ENCODE measurements at places on chromosomes 11 and 22.

- DNase-seq, result no peak
Measured at GRCh38 chr22:35334004-35334403, 34.3 kb downstream of the TOM1 start.

DNA sequence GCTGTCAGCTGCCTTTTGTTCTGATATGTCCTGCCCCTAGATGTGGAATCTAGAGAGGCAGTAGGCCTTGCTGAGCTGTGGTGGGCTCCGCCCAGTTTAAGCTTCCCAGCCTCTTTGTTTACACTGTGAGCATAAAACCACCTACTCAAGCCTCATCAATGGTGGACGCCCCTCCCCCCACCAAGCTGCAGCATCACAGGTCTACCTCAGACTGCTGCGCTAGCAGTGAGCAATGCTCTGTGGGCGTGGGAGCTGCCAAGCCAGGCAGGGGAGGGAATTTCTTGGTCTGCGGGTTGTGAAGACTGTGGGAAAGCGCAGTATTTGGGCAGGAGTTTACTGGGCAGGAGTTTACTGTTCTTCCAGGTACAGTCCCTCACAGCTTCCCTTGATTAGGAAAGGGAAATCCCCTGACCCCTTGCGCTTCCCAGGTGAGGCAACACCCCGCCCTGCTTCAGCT is 98.5 kb downstream of the SMCO4 start:
- peak; percentile 63 for DNase-seq

DNA sequence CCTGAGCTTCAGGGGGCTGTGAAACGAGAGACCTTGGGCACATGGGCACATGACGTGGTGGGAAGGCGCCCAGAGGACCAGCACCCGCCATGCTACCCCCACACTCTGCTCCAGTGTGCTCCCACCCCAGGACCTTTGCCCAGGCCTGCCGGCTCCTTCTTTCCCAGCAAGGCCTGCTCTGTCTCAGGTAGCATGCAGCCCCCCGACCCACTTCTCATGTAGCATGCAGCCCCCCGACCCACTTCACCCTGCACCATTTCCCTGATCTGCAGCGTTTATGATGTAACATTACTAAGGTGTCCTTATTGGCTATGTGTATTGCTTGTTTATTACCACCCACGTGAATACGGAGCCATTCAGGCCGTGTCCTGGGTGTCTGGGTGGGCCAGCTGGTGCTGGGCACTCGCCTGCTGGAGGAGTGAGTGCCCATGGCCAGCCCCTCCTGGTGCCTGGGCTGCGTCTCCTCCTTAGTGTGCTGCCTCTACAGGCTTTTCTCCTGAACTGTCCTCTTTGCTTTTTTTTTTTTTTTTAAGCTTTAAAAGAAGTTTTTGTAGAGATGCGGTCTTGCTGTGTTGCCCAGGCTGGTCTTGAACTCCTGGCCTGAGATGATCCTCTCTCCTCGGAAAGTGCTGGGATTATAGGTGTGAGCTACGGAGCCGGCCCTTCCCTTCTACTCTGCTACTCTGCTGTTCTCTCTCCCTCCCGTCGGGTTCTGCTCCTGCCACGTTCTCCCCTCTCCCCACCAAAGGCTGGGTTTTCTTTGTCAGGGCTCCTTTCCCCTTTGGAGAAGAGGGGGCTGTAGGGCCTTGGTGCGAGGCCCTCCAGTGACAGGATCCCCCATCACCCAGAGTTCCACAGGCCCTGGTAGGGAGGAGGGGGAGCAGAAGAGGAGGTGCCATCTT is 29.4 kb downstream of the LRP5 start:
- DNase-seq, result no peak

- no peak for DNase-seq
Measured at GRCh38 chr11:112884012-112884767, 77.0 kb upstream of the NCAM1 start.

DNA sequence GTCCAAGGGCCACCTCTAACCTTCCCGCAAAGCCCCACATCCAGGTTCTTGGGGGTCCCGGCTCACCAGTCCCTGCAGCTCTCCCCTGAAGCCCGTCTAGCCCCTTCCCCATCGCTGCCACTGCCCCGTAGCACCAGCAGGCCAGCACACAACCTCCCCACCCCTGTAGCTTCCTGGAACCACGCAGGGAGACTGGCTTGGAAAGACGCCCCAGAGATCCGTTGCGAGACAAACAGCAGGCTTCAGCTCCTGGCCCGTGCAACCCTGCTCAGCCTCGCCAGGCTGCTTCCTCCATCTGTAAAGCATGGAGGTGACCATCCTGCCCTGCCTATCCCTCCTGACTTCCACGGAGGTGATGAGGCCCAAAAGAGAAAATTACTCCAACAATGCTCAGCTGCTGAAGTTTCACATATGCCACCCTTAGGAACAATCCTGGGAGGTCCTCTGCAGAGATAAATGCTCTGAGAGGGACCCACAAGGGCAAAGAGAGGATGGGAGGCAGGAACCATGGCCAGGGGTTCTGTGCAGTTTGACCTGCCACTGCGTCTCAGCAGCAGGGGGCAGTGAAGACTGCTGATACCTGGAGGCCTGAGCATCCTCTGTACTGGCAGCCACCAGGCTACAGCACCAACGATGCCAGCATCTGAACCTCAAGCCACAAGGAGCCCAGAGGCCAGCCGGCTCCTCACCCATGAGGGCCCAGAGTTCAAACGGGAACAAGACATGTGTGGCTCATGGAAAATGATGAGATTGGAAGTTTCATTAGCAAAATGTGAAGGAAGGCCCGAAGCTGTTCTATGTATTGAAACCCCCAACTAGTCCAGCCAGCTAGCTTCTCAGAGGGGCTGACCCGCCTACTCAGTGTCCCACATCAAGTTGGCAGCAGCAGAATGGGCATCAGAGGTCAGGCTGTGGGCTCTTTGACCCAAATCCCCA is 16.1 kb downstream of the DGCR2 start:
- DNase-seq, result no peak

- no peak for DNase-seq
Measured at GRCh38 chr11:35355102-35355749, 64.1 kb downstream of the SLC1A2 start.

- DNase-seq, result no peak
Measured at GRCh38 chr11:93251922-93252321, 54.1 kb upstream of the SLC36A4 start.

DNA sequence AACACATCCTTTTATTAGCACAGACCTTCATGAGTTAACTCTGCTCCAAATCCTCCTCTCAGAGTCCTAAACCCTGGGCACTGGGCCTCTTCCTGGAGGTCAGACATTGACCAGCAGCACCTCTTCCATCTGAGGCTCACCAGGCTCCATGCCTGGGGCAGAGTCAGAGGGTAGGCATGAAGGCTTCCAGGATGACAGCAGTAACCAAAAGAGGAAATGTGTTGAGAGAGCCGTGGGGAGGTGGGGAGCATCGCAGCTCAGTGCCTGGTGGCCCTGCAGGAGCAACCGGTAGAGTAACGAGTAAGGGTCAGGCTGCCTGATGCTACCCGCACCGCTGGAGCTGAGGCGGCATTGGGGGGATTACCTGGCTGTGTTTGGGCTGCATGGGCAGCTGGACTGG is 9.4 kb upstream of the NAV2 start:
- DNase-seq, result no peak

GRCh38 chr11:6365659-6366058 is 24.6 kb upstream of the SMPD1 start:
- DNase-seq, result no peak

DNA sequence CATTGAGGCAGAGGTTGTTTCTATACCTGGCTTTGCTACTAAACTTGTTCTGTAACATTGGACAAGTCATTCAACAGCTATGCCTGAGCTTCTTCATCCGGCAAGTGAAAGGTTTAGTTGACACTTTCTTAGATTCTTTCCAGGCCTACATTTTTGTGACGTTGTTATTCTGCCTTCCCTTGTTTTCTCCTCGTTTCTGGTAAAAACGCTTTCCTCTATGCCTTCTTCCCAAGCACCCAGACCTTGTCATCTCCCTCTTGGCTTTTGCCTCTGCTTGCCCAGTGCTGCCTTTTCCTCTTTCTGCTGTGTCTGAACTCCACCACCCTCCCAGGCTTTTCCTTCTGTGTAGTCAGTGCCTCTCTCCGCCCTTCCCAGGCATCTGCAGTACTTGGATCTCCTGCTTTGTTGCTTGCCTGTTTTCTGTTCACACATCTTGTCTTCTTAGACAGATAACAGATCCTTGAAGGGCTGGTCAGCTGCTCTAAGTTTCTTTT is 1.4 kb upstream of the AMOTL1 start:
- DNase-seq, result no peak

DNA sequence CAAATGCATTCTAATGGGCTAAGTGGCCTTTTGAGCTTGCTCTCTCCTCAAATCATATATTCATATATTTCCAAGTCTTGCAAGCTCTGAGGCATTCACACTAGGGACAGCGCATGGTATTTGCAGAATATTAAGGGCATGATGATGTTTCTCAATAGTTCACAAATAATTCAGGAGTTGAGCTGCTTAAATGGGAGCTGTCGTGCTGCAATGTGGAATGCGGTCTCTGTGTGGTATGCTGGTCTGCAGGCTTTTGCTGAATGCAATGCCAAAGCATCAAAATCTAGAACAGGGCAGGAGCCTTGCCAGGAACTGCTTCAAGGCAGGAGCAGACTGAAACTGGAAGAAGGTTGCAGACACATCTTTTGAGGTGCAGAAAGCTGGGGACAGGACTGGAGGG is 1060.0 kb downstream of the TBC1D22A start:
- no peak for DNase-seq

GRCh38 chr22:17217179-17217578 is 2.1 kb downstream of the ADA2 start:
- DNase-seq, result no peak

GRCh38 chr11:7167976-7168740 is 79.4 kb downstream of the RBMXL2 start:
- no peak for DNase-seq

DNA sequence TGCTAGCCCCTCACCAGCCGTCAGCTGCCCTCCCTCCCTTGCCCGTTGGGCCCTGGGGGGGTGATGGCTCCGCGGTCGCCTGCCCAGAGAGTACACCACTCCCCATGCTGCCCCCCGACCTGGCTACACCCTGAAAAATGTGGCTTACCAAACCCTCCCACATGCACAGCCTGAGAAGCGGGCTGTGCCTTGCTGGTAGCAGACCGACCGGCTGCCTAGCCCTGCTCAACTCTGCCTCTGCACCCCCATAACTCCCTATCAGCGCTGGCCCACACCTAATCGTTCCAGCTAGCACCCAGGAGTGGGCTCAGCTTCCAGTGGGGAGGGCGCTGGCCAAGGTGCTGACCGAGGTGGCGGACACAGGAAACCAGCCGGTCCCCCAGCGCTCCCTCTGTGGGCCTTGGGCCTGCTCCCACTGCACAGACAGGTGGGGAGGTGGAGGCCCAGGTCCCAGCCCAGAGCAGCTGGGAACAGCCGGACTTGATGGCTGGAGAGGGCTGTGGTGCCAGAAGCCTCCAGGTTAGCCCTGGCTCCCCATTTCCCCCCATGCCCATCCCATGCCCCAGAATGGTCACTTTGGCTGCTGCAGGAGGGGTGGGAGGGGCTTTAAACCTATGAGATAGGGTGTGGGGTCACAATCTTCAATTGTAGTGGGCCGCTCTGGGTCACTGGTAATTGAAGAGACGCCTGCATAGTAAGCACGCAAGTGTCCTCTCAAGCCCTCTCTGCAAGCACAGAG is 32.1 kb upstream of the PRODH start:
- peak; percentile 48 for DNase-seq

GRCh38 chr11:8698917-8699441 is 16.4 kb downstream of the RPL27A start:
- no peak for DNase-seq

DNA sequence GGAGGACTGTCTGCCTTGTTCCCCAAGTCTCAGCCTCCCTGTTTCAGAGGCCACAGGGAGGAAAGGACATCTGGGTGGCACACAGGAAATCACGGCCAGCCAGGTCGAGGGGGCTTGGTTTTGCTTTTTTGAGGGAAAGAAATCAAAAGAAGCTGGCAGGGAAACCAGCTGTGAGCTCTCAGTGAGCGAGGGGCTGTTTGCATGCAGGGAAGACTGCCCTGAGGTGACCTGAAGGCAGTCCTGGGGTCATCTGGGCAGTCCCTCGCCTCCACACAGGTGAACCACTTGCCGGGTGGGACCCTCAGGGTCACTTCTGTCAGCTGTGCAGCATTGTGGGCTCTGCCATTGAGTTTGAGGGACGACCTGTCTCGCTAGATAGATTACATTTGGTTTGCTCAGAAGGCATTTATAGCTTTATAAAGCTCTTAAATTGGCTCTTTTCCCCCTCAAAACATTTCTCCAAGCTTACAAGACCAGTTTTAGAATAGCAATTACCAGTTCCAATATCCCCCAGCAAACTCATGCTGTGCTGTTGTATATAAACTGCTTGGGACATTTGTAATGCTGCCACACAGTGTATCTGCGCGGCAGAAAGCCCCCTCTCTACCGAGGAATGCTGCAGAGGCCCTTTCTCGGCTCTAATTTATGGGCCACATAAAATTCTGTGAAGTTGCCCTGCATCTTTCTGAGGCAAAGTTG is 28.3 kb downstream of the PKNOX2 start:
- no peak for DNase-seq

GRCh38 chr22:43001271-43002201 is 13.4 kb downstream of the PACSIN2 start:
- no peak for DNase-seq

- DNase-seq, result no peak
Measured at GRCh38 chr11:31645747-31646146, 136.2 kb downstream of the ELP4 start.

DNA sequence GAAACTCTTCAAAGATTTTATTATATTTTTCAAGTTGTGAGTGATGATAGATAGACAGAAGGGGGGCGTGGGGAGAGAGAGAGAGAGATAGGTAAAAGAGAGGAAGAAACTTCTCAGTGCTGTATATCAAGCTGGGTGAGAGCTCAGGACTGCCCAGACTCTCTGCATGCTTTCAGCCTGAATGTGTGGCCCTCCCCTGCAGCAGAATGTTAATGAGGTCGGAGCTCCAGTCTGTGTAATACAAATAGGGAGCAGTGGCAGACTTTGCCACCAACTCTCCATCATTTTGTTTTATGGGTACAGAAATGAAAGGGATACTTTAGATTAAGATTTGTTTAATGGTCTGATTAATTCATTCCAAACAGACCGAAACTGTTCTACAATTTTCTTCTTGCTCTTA is 752.8 kb downstream of the OPCML start:
- DNase-seq, result peak; percentile 29

DNA sequence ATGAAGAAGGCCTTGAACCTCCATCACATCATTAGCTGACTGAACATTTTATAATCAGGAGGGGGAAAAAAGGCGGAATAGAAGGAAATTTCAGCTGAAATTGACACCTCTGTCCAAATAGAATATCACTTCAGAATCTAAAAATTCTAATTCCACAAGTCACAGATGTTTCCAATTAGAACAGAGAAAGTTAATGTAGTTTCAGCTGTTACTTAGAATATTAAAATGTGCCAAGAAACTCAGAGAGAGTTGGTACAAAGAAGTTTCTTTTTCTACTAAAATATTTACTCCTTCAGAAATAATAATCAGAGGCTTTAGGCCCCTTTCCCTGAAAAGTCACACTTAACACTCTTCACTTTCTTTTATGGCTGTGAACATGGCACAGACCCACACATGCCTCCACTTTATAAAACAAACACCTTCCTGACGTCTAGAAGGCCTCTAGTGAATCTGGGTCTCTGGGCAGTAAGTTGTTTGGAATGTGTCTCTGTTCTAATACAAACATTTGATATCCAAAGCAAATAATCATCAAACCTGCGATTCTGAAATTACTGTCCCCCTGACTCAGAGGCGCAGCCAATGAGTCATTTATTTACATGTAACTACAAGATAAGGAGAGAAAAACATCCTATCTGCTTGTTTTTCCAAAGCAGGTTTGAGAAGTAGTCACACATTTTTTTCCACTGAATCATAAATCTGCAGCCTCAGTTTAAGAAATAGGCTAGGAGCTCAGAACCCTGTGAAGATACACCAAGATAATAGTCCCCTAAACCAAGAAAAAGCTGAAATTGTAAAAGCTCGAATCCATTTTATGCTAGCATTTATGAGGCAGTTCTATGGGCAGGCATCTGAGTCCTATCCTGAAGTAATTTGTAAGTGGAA is 148.4 kb downstream of the ME3 start:
- DNase-seq, result no peak

Measured in renal pelvis (tissue), 12 donors.